Right atrium auricular region (tissue), 2 donors: ENCODE measurements at places on chromosomes 2 and 18. TPM values are rescaled to one million over a fixed set of nuclear protein-coding genes. Genes with fewer than 3 reads are reported as not detected.

DNA sequence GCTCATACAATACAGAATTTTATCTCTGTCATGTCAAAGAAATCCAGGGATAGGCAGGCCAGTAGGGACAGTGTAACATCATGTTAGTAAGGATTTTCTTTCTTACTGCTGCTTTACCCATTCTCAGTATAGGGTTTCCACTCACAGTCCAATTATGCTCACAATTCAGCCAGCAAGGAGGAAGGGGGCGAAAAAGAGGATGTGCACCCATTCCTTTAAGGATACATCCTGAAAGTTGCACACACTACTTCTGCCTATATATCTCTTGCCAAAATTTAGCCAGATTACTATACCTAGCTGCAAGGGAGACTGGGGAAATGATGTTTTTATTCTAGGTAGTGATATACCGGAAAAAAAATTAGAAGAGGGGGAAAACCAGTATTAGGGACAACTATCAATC, 66.1 kb downstream of the BAZ2B start:
- DNase-seq: no peak

GRCh38 chr18:9475643-9476591, 604 bp downstream of the RALBP1 start:
- no peak for DNase-seq

- peak; percentile 66 for DNase-seq
Measured at GRCh38 chr2:171878481-171878993, 15.5 kb downstream of the SLC25A12 start.

DNA sequence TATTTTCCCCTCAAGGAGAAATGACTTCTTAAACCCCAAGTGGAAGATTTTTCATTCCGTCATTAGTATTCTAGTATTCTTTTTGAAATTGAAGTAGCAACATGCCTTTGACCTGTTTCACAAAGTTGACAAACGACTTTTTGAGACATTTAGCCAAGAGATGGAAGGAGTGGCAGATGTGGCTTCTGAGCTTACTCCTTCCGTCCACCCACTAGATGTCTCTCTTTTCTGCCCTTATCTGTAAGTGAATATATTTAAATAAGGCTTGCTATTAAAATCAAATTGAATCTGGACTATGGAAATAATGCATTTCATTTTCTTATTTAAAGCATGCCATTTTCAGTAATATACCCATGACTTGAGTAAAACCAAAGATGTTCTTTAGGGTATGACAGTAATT, 74.1 kb downstream of the ACTR3 start:
- no peak for DNase-seq

DNA sequence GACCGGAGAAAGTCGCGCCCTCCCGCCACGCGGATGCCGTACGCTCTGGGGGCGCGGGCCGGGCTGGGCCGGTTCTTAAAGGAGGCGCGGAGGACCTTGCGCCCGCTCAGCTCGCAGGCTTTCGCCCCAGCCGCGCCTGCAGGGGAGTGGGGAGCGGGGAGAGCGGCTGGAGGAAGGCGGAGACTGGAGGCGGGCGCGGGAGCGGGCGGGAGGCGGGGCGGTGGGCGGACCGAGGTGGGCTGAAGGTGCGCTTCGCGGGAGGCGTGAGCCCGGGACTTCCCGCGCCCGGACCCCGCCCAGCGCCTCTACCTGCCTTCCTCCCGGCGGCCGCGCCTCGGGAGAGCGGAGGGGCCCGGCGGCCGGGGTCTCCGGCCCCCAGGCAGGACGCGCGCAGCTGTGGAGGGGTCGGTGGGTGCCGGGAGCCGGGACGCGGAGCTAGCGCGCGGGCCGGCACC, at the start of gene ADRA2B:
Gene ADRA2B (minus strand): TSS at position 148 of the 455 bp plus-strand sequence. CDS start 422 bp downstream, outside the sequence.
- no peak for DNase-seq

GRCh38 chr2:13714466-13714865, 918.1 kb upstream of the LRATD1 start:
- DNase-seq: no peak

- no peak for DNase-seq
Measured at GRCh38 chr2:138823666-138824065, 43.5 kb upstream of the NXPH2 start.

GRCh38 chr2:159124441-159124911, 156.0 kb downstream of the TANC1 start:
- DNase-seq: no peak

DNA sequence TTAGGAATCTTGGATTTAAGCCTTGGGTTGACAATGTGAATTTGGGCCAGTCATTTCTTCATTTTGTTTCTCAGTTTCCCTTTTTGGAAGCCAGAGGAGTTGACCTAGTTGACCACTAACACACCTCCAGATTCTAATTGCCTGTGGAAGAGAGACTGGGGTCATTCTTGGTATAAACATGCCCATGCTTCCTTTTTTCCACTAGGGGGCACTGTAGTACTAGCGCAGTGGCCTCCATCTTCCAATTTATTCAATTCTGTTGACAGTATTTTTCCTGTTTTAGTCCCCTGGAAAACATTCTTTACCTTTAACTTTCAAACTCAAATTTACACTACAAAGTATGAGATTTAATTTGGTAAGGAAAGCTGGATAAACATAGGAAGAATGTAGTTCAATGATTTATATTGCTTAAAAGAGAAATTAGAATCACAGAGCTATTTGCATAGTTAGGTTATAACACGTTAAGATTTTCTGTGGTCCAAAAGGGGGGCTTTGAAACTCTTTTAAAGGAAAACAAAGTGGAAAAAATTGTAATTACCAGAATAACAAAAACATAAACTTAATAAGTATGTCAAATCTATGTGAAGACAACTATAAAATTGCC, 57.5 kb upstream of the AGPS start:
- DNase-seq: no peak

DNA sequence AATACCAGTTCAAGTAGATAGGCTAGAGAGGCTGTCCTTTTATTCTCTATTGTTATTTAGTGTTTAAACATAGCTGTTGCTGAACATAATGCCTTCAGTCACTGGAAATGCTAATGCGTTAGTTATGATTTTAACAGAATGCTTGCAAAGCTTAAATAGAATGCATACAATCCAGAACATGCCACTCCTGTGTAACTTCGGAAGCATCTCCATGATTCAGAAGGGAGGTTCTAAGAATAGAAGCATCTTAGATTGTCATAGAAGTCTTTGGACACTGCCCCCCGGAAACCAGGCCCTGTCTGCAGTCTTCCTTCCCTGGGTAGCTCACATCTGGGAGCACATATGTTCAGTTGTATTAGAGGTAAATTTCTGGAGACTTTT, 73.2 kb downstream of the ZNF532 start:
- no peak for DNase-seq

TRIM54 gene
- 136 TPM for total RNA-seq

GKN1 gene
- total RNA-seq: not detected

DUSP11 gene
- total RNA-seq: 18.2 TPM

PHOSPHO2 gene
- total RNA-seq: 4.8 TPM
